ENCODE measurements at places on chromosomes 13 and 19.

- no peak for DNase-seq
Measured at GRCh38 chr19:13788991-13789390, 6.3 kb upstream of the ZSWIM4 start.

DNA sequence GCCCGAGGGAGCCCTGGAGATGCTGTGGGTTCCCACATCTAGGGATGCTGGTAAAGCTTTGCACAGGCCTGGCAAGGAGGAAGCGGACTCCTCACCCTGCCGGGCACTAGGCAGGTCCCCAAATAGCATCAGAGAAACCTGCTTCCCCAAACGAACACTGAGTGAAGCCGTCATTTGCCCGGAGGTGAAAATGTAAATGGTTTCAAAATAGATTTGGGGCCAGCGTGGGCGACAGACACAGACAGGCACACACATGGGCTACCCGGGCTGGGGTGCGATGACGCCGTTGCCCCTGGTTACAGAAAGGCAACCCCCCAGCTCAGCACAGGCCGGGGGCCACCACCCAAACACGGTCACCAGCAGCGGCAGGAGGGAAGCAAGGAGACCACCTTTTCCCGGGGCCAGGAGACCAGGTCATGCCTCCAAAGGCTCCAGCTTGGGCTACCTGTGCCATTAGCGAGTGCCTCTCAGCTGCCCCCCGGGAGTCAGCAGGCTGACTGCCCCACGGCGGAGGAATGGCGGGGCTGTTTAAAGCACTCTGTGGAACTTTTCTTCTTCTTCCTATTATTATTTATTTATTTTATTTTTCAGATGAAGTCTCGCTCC is 47.5 kb upstream of the NDUFS7 start:
- DNase-seq, result no peak

DNA sequence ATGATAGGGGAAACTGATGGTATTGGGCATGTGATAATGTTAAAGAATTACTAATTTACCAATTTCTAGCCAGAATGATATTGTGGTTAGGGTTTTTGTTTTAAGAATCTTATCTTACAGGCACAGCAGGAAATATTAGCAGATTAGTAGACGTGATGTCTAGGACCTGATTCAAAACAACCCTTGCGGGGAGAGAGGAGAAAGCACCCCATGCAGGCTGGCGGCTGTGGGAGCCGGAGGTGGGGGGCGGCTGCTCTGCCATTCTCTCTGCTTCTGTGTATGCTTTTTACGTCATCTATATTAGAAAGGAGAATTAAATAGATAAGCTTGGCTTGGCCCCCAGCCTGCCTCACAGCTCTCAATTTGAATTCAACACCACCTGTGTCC is 41.5 kb downstream of the MLLT1 start:
- DNase-seq, result no peak

- no peak for DNase-seq
Measured at GRCh38 chr19:5068233-5069072, 99.5 kb downstream of the KDM4B start.

GRCh38 chr19:38003438-38004185 is 96.6 kb downstream of the SIPA1L3 start:
- DNase-seq, result peak; percentile 93

DNA sequence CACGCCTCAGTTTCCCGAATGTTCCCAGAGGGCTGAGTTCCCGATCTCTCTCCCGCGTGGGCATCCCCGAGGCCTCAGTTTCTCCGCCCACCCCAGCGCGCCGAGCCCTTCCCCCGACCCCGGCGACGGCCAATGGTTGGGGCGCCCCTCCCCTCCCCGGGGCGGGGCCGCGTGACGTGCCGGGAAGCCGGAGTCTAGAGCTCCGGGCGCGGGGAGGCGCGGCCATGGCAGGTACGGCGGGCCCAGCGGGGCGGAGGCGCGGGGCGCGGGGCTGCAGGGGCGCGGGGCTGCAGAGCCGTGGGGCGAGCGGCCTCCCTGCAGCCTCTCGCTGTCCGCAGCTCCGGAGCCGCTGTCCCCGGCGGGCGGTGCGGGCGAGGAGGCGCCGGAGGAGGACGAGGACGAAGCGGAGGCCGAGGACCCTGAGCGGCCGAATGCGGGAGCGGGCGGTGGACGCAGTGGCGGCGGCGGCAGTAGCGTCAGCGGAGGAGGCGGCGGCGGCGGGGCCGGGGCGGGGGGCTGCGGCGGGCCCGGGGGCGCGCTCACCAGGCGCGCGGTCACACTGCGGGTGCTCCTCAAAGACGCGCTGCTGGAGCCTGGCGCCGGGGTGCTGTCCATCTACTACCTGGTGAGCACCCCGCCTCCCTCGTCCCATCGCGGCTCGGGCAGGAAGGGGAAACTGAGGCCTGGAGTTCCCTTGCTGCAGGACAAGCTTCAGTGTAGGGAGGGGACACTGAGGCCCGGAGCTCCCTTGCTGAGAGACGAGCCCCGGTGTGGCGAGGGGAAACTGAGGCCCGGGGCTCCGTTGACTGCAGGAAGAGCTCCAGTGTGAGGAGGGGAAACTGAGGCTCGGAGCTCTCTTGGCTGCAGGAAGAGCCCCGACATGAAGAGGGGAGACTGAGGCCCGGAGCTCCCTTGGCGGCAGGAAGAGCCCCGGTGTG is at the start of gene MPND:
MPND (plus strand) TSS at position 193 of the 938 bp plus-strand sequence; CDS start at position 225, 32 bp downstream.
- no peak for DNase-seq

GRCh38 chr13:37596805-37597204 is 1.8 kb downstream of the POSTN start:
- DNase-seq, result no peak

All from glomerular endothelial cell (primary cell).